ENCODE measurements at places on chromosomes 5 and 9.

DNA sequence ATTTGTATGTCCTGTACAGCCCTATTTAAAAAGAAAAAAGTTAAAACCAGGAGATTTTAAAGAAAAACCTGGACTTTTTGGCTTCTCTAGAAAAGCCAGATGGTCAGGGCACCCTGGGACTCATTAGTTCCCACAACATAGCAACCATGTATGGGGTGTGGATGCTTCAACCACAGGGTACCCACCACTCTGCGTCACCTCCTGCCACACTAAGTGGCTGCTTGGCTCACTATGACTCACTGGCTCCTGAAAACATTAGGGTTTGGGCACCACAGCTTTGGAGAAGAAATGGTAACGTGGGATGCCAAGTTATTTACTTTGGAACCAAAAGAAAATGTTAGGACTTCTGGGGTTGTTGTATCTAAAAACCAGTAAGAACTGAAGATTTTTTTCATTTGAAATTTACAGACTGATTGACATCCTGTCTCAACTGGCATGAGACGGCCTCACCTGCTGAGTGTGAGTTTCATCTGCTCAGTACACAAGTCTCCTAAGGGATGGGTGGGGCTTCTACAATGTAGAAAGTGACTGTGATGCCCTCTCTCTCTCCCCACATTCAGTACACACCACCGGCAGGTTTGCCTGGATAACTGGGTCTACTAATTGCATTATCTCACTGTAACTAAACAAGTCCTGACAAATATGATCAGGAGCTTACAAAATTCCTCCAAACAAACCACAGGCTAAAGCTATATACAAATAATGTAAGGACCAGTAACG is 103.9 kb downstream of the ESM1 start:
- no peak for DNase-seq
- peaks cover 68% of the 10 kb centered on the region for H3K27me3 ChIP-seq
- no peak overlapping the region for H3K27ac ChIP-seq
- no peaks in the 10 kb centered on the region for H3K36me3 ChIP-seq
- H3K4me3 ChIP-seq, result no peak overlapping the region

DNA sequence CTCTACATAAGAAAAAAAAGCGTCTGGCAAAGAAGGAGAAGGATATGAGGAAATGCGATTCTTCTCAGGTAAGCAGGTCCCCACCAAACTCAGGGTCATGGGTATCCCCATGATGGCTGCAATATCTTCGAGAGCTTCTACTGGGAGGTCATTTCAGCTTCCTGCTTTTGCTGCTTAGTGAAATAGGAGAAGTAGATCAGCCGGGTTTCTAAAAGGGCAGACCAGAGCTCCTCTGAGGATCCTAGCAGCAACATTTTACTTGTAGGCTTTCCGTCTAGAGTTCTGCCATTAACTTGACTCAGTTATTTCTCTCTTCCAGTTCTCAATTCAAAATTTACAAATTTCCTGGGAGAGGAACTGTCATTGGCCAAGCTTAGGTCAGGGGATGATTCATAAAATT is 134.7 kb downstream of the DPYSL3 start:
- H3K4me1 ChIP-seq, result no peaks in the 10 kb centered on the region
- no peaks in the 10 kb centered on the region for H3K27me3 ChIP-seq

DNA sequence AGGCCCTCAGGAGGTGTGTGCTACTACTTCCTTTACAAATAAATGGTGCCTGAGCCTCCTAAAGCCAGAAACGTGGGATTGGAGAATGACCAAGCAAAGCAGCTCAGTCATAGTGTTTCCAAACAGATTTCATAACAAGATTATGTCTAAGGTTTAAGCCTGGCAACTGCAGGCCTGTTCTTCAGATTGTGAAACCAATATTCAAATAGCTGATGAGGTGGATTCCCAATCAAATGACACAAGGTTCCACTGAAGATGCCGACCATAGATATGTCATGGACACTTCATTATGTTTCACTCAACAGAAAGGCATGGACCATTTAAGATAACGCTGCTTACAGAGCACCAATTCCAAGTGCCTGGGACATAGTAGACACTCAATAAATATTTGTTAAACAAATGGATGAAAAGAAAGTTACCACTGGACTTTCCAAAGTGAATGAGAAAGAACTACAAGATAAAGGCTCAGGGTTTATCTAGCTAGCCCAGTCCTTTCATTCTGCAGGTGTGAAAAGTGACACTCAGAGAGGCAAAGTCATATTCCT is 189.5 kb downstream of the ACTL7B start:
- H3K27ac ChIP-seq, result no peak overlapping the region
- DNase-seq, result no peak
- H3K27me3 ChIP-seq, result no peaks in the 10 kb centered on the region
- H3K4me1 ChIP-seq, result no peaks in the 10 kb centered on the region

GRCh38 chr5:74028976-74029375 is 403.0 kb downstream of the ARHGEF28 start:
- no peaks in the 10 kb centered on the region for H3K4me1 ChIP-seq
- no peak overlapping the region for H3K4me3 ChIP-seq
- no peaks in the 10 kb centered on the region for H3K36me3 ChIP-seq
- no peaks in the 10 kb centered on the region for H3K27me3 ChIP-seq
- no peak overlapping the region for H3K27ac ChIP-seq

- no peaks in the 10 kb centered on the region for H3K36me3 ChIP-seq
- no peak overlapping the region for H3K4me3 ChIP-seq
- no peak for DNase-seq
- no peak overlapping the region for H3K27ac ChIP-seq
- H3K4me1 ChIP-seq, result no peaks in the 10 kb centered on the region
- no peaks in the 10 kb centered on the region for H3K27me3 ChIP-seq
These were observed 5.6 kb downstream of the MEIKIN start for GRCh38 chr5:131939690-131940345.
